Caki2 (cell line): ENCODE measurements at places on chromosomes 7 and 10.
A peak's percentile ranks its signal among the peaks of the same experiment; 100 is the strongest.

GRCh38 chr7:68922850-68923249 lies 675.4 kb upstream of the AUTS2 start:
- no peak for DNase-seq

- DNase-seq = peak; percentile 87
These were observed at the start of gene JMJD1C for GRCh38 chr10:63465293-63466143. Gene JMJD1C, minus strand, starts transcription at chr10:63465977. Its CDS starts 315 bp downstream, at chr10:63465662.

DNA sequence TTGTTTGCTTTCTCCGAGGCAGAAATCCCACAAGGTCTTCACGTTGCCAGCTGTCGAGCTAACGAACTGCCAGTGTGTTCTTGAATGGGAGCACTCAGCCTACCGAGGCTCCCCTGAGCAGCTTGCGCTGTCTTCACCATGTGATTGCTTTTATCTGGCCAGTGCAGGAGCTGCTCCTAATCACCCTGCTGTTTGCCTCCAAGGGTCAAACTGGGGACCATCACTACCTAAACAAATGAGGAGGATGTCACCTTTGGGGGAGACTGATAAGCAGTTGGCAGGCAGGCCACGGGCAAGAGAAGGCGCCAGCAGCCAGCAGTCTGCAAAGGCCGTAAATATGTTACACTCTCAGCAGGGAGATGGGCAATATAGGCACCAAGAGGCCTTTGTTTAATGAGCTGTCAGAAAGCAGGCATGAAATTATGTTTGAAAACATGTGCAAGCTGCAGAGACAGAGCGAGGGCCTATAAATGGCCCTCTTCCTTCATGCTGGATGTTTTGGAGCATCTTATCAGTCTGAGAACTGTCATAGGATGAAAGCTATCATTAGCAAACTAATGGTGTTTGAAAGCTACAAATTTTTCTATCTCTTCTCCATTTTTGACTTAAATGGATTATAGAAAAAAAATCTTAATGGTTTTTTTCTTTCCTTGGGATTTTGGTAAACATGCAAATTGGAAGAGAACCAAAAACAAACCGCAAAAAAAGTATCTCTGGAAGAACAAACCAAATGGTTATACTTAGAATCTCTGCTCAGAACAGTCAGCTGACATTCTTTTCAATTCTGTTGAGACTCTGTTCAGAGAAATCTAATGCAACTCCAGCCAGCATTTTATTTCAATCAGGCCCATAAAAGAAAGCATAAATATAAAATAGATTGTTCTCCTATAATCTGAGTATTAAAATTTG lies 267.3 kb upstream of the NPVF start:
- no peak for DNase-seq

GRCh38 chr10:25038325-25038724 lies 21.9 kb downstream of the THNSL1 start:
- no peak for DNase-seq

GRCh38 chr10:68212721-68213352 lies 19.1 kb downstream of the ATOH7 start:
- peak; percentile 19 for DNase-seq

DNA sequence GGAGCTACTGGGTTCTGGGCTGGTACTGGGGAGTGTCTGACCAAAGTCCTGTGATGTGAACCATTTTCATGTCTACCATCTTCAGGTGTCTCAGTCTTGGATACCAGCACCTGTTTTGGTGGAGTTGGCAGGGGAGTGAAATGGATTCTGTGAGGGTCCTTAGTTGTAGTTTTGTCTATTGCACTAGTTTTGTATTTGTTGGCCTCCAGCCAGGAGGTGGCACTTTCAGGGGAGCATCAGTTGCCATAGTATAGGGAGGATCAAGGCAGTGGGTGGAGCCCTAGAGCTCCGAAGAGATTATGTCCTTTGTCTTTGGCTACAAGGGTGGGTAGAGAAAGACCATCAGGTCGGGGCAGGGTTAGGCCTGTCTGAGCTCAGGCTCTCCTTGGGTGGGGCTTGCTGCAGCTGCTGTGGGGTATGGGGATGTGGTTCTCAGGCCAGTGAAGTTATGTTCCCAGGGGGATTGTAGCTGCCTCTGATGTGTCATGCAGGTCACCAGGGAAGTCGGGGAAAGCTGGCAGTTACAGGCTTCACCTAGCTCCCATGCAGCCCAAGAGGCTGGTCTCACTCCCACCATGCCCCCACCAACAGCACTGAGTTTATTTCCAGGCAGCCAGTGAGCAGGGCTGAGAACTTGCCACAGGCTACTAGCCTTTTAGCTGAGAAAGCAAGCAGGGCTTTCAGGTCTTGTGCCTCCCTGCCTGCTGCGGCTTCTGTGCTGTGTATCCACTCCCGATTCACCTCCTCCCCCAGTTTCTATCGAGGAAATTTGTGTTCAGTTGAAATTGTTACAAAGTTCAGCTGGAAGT lies 153.1 kb downstream of the ZNF365 start:
- DNase-seq = no peak

DNA sequence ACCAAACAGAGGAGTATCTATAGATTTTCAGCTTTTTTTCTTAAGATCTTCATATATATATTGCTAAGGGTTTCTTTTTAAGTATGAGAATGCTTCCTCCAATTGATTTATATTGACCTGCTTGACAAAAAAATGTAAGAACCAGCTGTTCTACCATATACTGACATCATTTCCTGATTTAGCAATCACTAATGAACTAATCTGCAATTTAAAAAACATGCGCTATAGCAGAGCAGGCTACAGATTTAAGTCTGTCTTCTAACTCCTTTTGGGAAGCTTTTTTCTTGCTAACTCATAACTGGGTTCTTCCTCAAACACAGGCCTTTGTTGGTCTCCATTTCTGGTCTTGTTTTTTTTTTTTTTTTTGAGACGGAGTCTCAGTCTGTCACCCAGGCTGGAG lies 33.2 kb downstream of the ABCC2 start:
- no peak for DNase-seq

DNA sequence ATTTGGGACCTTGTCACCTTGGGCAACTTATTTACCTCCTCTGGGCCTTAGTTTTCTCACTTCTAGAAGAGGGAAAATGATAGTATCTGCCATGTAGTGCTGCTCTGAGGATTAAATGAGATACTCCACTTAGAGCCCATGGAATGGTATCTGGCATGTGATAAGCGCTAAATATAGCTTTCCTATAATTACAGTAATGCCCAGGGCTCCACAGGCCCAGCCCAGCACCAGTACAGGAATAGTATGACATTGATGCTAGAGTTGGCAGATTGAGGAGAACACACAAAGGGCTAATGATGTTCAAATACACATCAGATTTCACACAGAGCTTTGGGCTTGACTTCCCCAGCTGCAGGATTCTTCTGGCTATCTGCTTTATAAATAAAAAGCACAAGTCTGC lies 34.9 kb downstream of the FAS start:
- DNase-seq = no peak
